ENCODE measurements at places on chromosomes 4 and X. TPM values are rescaled to one million over a fixed set of nuclear protein-coding genes. Genes with fewer than 3 reads are reported as not detected.

The DNASE1L1 gene
- total RNA-seq, result 17.8 TPM

The CTAG2 gene
- total RNA-seq, result not detected

The CT45A8 gene
- total RNA-seq, result not detected

DNA sequence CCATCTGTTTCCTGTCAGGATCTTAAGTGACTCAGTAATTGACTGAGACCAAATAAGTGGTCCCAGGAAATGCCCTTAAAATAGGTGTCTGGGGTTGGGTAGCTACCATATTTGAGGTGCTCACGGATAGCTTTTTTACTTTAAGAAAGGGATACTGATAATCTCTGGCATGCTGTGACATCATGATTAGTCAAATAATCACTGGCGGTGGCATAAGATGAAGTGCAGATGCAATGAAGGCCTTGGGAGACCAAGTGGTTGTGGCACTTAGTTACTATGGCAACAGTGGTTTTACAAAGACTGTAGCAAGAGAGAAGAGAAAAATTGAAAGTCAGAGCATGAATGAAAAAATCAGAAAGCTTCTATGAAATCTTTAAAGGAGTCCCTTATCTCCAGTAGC is 114.5 kb upstream of the SLIT2 start:
- no peak for DNase-seq

DNA sequence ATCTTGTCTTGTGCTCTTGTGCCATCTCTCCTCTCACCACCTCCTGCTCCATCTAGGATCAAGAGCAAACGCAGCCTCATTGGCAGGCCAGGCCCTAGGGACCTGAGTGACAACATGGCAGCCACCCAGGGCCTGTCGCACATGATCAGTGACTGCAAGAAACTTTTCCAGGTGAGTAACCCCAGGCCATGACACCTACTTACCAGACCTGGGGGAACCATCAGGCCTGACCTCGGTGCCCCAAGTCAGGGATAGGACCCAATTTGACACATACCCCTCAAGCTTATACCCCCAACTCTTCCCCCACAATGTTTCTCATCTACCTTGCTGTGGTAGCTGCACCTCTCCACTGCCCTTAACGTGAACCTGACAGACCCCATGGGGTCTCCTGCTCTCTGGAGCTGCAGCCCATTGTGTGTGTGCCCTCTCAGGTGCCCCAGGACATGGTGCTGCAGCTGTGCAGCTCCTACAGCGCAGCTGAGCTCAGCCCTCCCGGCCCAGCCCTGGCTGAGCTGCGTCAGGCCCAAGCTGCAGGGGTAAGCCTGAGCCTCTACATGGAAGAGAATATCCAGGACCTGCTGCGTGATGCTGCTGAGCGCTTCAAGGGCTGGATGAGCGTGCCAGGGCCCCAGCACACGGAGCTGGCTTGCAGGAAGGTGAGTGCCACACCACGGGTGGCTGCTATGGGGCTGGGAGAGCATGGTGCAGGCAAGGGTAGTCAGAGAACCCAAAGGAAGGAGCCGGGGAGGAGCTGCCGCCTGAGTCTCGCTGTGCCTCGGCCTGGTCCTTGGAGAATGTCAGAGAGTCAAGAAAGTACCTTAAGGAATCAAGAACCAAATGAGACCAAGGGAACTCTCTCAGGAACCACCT is 74.8 kb downstream of the STARD8 start:
- no peak for DNase-seq

DNA sequence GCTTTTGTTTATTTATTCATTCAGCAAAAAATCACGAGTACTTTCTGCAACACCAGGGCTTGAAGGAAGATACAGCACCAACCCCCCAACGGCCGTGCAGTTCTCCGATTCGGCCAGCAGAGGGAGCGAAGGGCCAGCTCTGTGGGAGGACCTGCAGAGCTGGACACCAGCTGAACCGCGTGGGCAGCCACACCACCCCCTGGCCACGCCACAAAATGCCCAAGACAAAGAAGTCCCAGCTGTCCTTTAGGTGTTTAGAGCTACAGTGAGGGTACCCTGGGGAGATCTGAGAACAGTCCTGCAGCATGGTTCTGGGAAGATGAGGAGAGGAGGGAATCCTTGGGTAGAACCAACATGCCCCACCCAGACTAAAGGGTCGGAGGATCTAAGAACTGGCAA is 83.1 kb downstream of the RELL1 start:
- DNase-seq, result peak; percentile 45
